ENCODE measurements at places on chromosomes 5 and 9. TPM values are rescaled to one million over a fixed set of nuclear protein-coding genes. Genes with fewer than 3 reads are reported as not detected.

GRCh38 chr9:83291196-83291595 lies 228.3 kb upstream of the RASEF start:
- no peak for DNase-seq

GRCh38 chr9:93659044-93659836 lies 82.9 kb downstream of the PHF2 start:
- DNase-seq, result no peak

Gene ANKRD34B
- polyA plus RNA-seq, result 0.25 TPM

Gene PFN3
- polyA plus RNA-seq, result 6.8 TPM

DNA sequence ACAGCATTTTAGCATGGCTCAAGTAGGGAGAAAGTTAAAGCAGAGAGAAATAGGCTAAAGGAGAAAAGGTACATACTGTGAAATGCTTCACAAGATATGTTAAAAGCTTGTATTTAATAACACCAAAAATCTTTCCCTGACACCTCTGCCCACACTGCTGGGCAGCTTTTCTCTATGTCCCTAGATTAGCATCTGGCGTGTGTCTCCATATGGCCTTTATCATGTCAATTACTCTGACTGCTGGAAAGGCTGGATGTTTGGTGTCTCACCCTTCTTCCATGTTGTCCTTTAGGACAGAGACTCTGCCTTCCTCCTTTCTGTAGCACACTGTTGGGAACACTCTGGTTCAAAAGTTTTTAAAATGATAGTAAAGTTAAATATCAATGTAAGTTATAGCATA lies 122.5 kb downstream of the OXCT1 start:
- no peak for DNase-seq

DNA sequence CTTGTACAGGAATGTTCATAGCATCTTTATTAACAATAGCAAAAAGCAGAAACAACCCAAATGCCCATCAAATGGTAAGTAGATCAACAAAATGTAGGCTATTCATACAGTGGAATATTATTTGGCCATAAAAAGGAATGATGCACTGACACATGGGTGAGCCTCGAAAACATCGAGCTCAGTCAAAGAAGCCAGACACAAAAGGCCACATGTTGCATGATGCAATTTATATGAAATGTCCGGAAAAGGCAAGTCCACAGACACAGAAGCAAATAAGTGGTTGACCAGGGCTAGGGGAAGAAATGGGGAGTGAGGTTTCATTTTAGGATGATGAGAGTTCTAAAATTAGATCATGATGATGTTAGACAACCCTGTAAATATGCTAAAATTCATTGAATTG lies 16.5 kb upstream of the SLC2A8 start:
- DNase-seq, result no peak

DNA sequence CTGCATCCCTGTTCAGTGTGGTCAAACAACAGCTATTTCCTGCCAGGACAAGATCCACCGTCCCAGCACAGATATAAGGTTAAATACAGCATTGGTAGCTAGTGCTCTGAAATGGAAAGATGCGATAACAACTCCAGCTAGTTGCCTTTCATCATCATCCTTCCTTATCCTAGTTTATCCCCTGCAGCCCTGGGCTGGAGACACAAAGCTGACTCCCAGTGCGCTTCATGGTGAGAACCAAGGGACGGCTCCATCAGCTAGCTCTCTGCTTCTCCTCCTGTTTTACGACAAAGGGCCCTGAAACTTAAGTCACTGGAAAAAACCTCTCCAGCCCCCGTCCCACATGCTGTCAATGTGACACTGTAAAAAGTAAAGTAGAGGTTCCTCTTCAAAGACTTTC lies 37.9 kb downstream of the CDC14B start:
- DNase-seq, result no peak

Gene SLCO6A1
- not detected for polyA plus RNA-seq

Gene ATOSB
- 13.6 TPM for polyA plus RNA-seq

GRCh38 chr5:97623441-97623840 lies 440.4 kb upstream of the RIOK2 start:
- DNase-seq, result no peak

GRCh38 chr5:157463621-157464518 lies 3.9 kb downstream of the NIPAL4 start:
- no peak for DNase-seq

DNA sequence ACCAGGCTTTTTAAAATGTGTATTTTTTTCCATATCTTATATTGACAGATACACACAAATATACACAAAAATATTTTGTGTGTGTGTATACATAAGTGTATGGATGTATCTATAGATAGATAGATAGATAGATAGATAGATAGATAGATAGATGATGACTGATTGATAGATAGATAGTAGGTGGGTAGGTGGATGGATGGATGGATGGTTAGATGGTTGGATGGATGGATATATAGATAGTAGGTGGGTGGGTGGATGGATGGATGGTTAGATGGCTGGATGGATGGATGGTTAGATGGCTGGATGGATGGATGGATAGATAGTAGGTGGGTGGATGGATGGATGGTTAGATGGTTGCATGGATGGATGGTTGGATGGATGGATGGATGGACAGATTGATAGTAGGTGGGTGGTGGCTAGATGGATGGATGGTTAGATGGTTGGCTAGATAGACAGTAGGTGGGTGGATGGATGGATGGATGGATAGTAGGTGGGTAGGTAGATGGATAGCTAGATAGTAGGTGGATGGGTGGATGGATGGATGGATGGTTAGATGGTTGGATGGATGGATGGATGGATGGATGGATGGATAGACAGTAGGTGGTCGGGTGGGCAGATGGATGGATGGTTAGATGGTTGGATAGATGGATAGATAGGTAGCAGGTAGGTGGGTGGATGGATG lies 156.2 kb downstream of the NR3C1 start:
- no peak for DNase-seq

GRCh38 chr9:128470560-128470959 lies 14.8 kb downstream of the ODF2 start:
- DNase-seq, result no peak

- DNase-seq, result no peak
Measured at GRCh38 chr5:172424111-172424490, 30.2 kb downstream of the SH3PXD2B start.

Gene LARP1
- 126 TPM for polyA plus RNA-seq

DNA sequence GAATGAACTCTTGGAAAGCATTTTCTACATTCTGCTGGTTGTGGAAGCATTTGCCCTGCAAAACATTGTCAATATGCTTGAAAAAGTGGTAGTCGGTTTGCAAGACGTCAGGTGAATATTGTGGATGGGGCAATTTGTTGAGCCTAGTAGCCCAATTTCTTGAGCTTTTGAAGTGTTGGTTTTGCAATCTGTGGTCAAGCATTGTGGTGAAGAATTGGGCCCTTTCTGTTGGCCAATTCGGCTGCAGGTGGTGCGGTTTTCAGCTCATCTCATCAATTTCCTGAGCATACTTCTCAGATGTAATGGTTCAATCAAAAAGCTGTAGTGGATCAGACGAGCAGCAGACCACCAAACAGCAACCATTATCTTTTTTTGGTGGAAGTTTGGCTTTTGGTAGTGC lies 426.8 kb upstream of the CDH9 start:
- no peak for DNase-seq

- DNase-seq, result no peak
Measured at GRCh38 chr5:176784218-176785165, 25.9 kb upstream of the UNC5A start.

Gene ARHGEF39
- polyA plus RNA-seq, result 10.9 TPM

GRCh38 chr5:154196955-154197652 lies 6.6 kb downstream of the GALNT10 start:
- DNase-seq, result no peak

Gene FNIP1
- 14.9 TPM for polyA plus RNA-seq

DNA sequence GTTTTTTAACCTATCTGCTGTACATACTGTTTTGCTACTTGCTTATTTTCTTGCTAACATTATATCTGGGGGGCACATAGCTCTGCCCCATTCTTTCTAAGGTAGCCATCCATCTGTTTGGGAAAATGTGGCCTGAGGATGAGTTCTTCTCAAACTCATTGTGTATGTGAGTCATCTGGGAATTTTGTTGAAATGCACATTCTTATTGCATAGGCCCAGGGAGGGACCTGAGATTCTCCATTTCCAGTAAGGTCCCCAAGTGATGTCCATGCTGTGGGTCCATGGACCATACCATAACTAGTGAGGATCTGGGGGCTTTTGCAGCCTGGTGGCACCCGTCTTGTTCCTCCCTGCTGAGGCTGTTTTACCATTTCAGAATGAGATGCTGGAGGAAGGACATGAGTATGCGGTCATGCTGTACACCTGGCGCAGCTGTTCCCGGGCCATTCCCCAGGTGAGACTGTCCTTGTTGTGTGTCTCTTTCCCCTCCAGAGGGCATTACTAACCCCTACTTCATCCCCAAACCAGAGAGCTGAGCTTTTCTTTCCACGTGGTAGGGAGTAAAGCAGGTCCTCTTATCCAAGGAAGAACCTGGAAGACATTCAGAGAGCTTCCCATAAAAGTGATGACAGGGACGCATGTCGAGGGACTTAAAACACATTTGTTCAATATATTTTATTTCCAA lies 28.6 kb downstream of the CYFIP2 start:
- DNase-seq, result no peak

DNA sequence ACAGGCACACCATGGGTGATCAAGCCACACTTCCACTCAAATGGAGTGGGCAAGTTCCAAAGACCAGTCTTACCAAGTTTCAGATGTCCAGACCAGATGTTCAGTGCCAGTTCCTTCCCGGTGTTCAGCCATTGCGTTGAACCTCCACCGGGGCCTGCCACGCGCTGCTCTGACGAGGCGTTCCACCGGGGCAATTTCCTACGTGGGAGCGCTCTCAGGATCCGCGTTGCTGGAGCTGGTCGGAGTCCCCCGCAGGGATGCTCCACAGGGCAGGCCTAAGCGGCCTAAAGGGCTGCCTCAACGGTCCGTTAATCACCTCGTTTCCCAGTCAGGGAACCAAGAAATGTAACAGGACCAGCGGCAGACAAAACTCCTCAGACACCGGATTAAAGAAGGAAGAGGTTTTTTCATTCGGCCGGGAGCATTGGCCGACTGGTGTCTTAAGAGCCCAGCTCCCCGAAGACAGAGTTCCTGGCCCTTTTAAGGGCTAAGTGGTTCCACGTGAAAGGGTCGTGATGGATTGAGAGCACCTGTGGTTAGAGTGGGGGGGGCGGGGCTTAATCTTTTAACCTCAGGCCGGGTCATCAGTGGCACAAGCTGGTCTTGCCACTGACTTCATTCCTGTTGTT lies 35.7 kb upstream of the PPP1R26 start:
- no peak for DNase-seq

GRCh38 chr5:177260961-177261360 lies 42.6 kb downstream of the RAB24 start:
- no peak for DNase-seq

Gene GABRG2
- 0.18 TPM for polyA plus RNA-seq

DNA sequence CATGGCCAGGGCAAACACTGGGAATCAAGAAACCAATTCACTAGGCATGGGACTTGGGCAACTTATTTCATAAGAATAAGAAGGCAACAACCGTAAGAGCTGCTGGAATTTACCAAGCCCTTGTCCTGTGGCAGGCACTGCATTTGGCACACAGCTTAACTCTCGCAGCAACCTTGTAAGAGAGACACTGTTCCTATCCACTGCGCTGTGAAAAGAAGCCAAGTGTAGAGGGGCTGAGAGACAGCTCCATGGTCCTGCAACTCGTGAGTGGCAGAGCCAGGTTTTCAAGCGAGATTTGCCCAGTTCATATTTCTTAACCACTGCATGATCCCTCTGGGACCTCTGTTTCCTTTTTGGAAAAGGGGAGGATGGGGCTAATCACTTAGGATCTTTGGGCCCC lies 129.3 kb upstream of the STC2 start:
- DNase-seq, result no peak

- no peak for DNase-seq
Measured at GRCh38 chr5:5967373-5967772, 411.0 kb downstream of the MED10 start.

DNA sequence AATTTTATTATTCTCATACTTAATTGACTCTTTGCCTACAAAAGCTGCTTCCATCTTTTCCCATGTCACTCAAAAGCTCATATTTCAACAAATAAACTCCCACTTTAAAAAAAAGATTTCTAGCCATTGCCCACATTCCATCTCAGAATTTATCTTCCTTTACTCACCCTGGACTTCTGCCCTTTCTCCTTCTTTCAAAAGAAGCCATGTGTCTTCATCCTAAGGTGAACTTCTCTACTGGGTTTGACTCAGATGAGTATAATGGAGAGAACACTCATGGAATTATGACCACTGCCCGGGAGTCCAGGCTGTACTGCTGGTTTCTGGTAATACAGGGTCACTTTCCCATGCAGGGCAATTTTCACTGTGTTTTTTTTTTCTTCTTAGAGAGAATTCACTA lies 548.5 kb upstream of the ZNF462 start:
- DNase-seq, result no peak

Gene FOXD4L4
- polyA plus RNA-seq, result not detected

Gene SLC22A5
- polyA plus RNA-seq, result 55.8 TPM

DNA sequence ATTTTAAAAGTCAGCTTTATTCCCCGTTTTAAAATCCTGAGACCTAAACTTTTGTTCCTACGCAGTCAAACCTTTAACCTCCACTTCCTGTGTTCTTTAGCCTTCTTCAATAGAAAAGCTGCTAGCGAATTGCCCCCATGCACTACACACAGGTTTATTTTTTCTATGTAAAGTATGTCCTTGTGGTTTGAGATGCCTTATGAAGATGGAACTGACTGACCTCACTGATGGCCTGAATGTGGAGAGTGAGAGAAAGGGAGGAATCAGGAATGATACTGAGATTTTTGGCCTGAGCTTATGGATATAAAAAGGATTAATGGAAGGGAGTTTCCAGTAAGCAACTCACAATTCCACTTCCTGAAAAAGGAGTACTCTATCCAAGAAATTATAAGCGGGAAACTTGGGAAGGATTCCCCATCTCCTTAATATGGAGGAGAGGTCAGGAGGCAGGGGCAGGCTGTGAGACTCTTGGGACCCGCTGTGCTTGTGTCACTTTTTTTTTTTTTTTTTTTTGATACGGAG lies 89.5 kb downstream of the UGCG start:
- no peak for DNase-seq

- no peak for DNase-seq
Measured at GRCh38 chr5:63400079-63400478, 562.2 kb downstream of the HTR1A start.

Gene SMIM33
- 0.03 TPM for polyA plus RNA-seq

DNA sequence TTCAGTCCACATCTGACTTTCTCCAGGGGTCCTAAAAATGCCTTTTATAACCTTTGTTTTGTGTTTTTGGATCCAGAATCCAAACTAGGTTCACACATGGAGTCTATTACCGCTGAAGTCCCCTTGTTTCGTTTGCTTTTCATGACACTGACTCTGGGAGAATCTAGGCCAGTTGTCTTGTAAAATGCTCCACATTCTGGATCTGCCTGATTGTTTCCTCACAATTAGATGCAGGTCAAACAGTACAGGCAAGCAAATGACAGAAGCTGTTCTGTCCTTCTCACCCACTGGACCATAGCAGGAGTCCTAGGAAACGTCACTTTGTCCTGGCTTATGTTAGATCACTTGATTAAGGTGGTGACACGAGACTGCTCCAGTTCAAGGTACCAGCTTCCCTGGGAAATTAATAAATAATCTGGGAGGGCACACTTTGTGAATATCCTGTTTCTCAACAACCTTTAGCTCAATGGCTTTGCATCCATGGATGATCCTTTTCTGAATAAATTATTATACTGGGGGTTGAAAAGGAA lies 34.1 kb downstream of the FABP6 start:
- DNase-seq, result no peak

Gene ANKRD18B
- polyA plus RNA-seq, result 1.7 TPM

- DNase-seq, result no peak
Measured at GRCh38 chr9:83656032-83656680, 33.2 kb downstream of the IDNK start.
